ENCODE measurements at places on chromosomes 11 and 22. TPM values are rescaled to one million over a fixed set of nuclear protein-coding genes. Genes with fewer than 3 reads are reported as not detected.

GRCh38 chr22:40043081-40043480, 48.3 kb downstream of the FAM83F start:
- peak; percentile 57 for DNase-seq

- peak; percentile 43 for DNase-seq
These were observed 50.7 kb downstream of the MYEOV start for GRCh38 chr11:69344570-69345145.

- no peak for DNase-seq
These were observed 44.0 kb downstream of the MPPED1 start for GRCh38 chr22:43455846-43456245.

DNA sequence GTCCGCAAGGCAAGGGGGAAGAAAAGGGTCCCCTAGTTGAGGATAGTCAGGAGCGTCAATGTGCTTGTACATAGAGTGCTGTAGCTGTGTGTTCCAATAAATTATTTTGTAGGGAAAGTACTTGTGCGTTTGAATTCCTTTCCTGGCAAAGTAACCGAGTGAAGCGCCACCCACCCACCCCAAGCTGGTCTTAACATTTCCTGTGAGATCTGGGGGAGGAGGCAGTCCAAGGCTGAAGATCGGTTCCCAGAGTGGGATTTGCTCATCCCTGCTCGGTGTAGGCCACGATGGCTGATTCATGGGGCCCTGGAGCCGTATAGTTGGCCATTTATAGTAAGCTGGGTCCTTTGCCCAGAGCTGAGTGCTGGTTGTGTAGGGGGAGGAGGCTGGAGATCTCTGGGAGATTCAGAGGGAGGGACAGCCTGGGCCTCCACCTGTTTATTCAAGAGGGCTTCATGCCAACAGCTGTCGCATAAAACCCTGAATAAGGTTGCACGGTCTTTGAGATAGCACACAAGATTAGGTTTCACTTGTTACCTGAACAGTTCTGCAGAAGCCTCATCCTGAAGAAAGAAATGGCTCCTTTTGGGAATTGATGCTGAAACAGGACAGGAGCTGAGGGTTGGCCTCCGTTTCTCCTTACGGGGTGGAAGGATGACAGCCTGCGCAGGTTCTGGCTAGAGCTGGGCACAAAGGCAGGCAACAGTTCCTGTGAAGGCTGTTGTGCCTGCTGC, 2.4 kb downstream of the ATF4 start:
- no peak for DNase-seq

DNA sequence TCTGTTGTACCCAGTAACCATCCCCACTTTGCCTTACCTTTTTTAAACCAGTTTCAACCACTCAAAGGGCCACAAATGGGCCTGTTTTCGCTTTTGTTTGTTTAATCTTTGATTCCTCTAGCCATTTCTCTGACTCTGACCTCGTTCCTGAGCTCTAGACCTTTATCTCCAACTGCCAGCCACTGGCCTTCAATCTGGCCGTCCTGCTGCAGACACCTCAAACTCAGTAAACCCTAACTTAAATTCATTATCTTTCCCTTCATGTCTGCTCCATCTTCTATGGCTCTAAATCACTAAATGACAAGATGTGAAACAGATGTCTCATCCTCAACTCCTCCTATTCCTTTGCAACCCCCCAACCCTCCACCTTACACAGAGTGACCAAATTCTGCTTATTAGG, 1.3 kb upstream of the GDPD4 start:
- DNase-seq, result no peak

- DNase-seq, result no peak
These were observed 81.5 kb upstream of the CLDN5 start for GRCh38 chr22:19605508-19606331.

Gene APOA1
- total RNA-seq, result 4.2 TPM
